ENCODE measurements at places on chromosomes 1 and 21.

DNA sequence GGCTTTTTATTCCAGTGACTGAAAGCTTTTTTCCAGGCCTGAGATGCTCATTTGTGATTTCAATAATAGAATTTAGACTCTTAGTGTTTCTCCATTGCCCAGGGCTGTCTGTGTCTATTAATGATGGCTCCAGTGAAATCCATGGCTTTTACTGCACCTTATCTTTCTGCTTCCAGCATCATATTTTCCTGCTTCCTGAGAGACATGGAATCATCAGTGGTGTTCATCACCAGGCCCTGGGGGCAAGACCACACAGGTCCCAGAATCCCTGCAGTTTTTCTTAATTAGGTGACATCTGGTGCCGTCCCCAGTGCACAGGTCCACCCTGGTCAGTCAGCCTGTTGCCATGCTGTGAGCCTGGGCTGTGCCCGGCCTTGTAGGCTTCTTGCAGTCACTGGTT, 15.5 kb downstream of the NT5C1A start:
- no peak for DNase-seq

DNA sequence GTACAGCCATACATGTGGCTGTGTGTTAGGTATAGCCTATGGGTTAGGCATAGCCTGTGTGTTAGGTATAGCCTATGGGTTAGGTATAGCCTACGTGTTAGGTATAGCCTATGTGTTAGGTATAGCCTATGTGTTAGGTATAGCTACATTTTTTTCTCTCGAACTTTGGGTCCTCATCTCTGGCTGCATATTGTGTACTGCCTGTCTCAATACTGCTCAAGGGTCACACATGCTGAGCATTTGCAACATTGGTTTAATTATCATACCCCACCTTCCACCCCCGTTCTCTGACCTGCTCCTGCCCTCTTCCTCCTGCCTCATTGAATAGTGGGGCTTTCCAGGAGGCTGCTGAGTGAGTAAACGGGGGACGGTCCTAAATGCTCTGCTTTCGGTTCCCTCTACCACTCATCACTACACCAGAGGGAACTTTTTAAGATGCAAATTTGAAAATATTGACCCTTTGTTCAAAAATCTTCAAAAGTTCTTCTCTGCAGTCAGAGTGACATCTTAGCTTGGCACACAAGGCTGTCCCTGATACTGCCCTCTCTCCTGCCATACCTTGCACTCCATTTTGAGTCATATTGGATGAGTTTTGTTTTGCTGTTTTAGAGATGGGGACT, 17.8 kb downstream of the OR2B11 start:
- DNase-seq, result no peak

- no peak for DNase-seq
Measured at GRCh38 chr1:45393718-45394302, 53.6 kb upstream of the MUTYH start.

DNA sequence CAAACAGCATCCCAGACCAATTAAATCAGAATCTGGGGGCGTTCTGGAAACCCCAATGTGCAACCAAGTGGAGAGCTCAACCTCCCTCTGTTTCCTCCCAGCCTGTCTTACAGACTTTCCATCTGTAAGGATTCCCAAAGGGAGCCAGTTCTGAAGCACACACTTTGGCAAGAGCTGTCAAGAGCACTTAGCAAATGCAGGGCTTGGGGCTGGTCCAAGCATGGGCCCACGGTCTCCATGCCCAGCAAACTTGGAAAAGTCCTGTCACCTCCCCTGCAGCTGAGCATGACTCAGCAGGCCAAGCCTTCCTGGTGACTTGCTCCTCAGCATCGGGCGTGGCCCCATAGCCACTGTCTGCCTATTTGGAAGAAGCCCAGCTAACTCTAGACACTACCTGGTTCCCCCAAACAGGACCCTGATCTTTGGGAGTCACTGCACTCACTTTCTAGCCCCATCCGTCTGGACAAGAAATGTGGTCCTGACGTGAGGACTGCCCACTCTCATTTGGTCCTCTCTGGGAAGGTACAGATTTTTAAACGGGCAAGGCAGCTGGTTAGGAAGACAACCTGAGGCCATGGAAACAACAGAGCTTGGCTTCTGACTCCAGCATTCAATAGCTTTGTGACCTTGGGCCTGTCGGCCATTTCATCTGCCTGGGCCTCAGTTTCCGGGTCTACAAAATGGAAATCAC, 16.9 kb downstream of the SLC2A1 start:
- DNase-seq, result no peak

- DNase-seq, result no peak
Measured at GRCh38 chr1:165858364-165858823, 31.0 kb downstream of the UCK2 start.

DNA sequence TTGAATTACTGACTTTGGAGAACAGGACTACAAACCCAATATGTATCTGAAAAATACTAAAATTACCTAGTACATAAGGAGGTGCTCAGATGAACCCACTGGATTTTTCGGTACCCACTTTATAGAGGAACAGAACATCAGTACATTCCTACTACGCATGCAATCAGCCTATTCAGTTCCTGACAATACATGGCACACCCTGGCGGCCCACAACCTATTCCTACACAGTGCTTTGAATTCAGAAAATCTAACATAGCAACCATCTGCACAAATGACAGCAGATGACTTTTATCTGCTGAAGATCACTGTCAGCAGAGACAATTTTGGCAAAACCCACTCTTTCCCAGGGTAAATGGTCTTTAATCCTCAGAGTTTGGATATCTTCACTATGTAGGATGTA, 257.1 kb upstream of the GREM2 start:
- no peak for DNase-seq

DNA sequence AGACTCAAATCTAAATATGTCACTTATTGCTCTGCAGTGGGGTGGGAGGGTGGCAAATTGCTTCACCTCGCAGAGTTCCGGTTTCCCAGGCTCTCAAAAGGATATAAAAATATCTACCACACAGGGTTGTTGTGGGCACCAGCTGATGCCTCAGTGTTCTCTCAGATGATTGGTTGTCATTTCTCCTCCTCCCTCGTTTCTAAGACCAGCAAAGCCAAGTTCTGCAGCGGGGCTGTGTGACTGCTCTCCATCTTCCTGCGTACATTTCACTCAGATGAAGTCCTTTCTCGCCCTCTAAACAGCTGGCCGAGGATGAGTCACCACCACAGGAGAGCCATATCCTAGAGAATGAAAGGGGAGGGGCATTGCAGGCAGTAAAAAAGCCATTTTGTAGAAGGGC, 35.0 kb upstream of the VWA5B1 start:
- no peak for DNase-seq

DNA sequence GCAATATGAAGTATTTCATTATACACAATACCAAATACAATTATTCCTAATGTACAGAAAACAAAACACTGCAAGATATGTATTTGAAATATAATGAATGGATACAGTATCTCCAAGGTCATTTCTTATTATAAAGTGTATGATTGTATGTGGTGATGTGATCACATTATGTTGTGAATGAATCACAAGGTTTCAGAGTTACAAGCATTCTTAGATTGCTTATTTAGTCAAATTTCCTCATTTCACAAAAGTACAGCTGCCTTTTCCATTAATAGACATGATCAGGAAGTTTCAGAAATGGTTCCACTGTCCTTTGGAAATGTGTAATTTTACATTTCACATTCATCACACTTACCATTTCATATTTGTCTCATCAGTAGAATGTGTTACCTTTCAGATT, 28.3 kb upstream of the NEK7 start:
- no peak for DNase-seq

- DNase-seq, result no peak
Measured at GRCh38 chr1:161381707-161382106, 14.0 kb upstream of the CFAP126 start.

- no peak for DNase-seq
Measured at GRCh38 chr1:185464777-185465176, 147.7 kb upstream of the IVNS1ABP start.

- DNase-seq, result no peak
Measured at GRCh38 chr1:198529414-198529813, 11.1 kb downstream of the ATP6V1G3 start.

DNA sequence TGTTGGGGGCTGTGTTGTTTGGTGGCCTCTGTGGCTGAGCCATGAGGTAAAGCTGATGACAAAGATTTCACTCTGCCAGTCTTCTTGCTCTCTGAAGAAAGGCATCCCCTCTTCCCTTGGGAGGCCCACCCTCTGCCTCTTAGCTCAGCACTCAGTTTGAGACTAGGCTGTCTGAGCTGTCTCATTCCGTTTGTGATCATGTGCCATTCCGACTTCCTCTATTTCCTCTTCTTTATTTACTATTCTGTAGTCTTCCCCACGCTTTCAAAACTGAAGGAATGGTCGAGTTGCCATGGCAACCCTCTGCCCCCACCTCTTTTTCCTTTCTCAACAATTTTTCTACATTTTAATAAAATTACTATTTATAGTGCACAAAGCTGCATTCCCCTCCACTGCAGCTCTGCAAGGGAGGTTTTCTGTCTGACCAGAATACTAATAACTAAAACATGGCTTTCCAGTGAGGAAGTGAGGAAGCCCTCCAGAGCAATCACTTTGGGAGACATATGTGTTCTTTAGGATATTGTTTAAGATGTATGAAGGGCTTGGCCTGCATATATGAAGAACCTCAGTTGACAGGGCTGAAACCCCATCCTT, 30.8 kb downstream of the KCNA3 start:
- no peak for DNase-seq

Measured in effector memory CD4-positive, alpha-beta T cell (primary cell).